Substantia nigra (tissue), 51 donors: ENCODE measurements at places on chromosomes 4 and X.

DNA sequence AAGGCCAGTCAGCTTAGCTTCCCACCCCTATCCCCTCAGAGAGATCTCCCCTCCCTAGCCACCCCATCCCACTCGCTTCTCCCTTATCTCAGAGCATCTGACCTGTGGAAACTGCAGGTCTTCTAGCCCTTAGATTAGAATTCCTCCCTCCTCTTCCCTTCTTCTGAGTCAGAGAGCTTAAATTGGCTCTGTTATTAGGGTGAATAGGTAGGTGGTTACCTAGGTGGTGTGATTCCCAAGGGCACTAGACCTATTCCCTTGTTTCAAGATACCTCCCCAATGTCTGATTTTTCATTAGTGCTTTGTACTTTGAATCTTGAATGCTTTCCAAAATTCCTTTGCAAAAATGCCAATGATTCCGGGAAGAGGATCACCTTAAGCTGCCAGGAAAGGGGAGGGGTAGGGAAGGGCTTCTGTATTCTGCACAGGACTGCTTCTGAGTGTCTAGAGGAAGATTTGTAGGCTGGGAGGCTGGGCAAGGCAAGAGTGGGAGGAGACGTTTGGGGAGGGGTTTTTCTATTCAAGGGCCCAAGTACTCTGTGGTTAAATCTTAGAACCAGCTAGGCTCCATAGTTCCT is 24.5 kb upstream of the MSN start:
- DNase-seq = no peak

- no peak for DNase-seq
Observed at GRCh38 chr4:82124365-82124764, 249.4 kb downstream of the HNRNPD start.

DNA sequence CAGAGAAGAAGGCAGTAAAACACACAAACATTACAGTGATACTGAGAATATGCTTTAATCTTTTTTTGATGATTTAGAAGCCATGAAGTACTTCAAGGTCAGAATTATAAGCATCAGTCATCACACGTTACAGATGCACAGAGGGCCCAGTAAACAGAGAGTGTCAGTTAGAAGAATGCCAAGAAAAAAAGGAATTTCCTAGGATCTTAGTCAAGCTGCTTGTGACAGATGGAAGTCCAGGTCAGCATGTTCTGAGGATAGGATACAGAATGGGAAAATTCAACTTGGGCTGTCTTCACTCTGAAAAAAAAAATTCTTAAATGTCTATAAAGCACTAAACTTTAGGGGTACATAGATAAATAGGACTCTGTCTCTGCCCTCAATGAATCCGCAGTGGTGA is 38.9 kb downstream of the GATB start:
- DNase-seq = no peak

DNA sequence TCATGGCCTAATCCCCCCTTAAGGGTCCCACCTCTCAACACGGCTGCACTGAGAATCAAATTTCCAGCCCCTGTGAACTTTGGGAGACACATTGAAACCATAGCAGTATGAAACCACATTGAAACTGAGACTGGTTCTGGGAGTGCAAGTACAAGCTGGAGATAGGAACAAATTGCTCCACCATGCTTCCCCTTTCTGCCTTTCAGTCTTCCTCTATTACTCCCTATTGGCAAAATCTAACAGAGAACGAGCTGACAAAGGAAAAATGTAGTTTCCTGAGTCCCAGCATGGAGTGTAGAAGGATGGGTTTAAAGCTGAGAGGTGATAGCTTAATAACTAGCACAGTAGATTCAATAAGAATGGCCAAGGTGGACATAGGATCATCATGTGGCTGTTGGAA is 161.7 kb upstream of the RPL34 start:
- no peak for DNase-seq

DNA sequence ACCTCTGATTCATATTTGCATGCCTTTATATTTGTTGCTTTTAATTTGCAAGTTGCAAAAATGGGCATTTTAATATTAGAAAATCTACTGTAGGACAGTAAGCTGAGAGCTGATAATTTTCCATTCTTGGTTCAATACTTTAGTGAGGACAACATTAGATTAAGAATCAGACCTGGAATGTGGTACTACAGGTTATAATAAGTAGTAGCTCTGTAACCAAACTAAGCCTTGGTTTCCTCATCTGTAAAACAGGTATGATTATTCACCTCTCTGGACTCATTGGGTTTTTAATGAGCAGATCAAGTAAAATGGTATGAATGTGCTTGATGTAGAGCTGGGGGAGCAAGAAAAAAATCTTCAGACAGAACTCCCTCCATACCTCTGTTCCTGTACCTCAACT is 31.1 kb downstream of the PRRG1 start:
- DNase-seq = no peak

DNA sequence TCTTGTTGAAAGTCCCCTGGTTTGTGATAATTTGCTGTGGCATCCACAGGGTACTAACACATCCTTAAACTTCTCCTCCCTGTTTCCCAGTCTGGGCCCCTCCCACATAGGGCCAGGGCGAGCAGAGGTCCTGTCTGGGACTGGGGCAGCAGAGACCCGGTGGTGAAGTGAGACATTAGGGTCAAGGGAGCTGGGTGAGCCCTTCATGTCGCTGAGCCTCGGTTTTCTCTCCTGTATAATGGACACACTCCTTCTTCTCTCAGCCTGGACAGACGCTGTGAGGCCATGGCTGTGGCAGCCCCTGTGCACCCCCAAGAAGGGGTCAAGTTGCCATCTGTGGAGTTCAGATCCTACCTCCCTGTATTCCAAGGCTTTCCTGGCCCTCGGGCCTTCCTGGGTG is 33.0 kb upstream of the HMX1 start:
- no peak for DNase-seq

- DNase-seq = no peak
Observed at GRCh38 chrX:100263650-100264049, 146.4 kb downstream of the PCDH19 start.

DNA sequence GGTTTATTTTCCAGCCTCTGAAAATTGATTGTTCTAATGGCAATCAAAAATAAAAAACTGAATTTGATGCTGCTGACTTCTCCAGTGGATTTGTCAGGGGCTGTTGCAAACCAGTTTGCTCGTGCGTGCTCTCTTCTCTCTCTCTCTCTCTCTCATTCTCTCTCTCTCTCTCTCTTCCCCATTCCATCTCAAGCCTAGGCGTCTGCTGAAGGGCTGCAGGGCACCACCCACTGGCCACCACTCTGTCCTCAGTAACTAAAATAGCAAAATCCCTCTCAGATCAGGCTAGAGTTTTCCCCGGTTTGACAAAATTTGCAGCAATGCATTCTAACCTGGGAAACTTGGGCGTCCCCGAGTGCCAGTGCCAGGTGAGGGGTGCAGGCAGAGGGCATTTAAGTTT is 19.4 kb downstream of the NKX6-1 start:
- DNase-seq = no peak

- DNase-seq = no peak
Observed at GRCh38 chrX:116749943-116750342, 287.2 kb upstream of the CT83 start.

- DNase-seq = no peak
Observed at GRCh38 chr4:146308951-146309350, 94.6 kb downstream of the REELD1 start.

GRCh38 chr4:165335163-165335703 is 7.8 kb downstream of the MSMO1 start:
- DNase-seq = no peak

- no peak for DNase-seq
Observed at GRCh38 chr4:11312389-11312788, 116.3 kb downstream of the HS3ST1 start.

- DNase-seq = no peak
Observed at GRCh38 chr4:55609393-55609866, 17.4 kb upstream of the PDCL2 start.

DNA sequence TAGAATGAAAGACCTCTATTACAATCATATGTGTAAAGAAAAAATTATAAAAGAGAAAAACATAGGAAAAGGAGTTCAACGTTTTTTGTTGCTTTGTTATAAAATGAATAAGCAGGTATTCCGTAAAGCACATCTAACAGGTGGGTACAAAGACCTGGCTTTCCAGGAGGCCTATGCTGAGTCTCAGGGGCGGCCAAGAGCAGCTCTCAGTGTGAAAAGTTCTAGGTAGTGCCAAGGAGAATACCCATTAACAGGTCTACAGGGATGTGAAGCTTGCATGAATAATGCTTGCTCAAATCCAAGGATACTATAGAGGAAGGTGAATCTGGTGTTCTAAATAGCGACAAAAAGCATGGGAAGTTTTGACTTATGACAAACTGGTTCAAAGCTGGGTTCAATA is 944.4 kb downstream of the PDHA2 start:
- DNase-seq = no peak

DNA sequence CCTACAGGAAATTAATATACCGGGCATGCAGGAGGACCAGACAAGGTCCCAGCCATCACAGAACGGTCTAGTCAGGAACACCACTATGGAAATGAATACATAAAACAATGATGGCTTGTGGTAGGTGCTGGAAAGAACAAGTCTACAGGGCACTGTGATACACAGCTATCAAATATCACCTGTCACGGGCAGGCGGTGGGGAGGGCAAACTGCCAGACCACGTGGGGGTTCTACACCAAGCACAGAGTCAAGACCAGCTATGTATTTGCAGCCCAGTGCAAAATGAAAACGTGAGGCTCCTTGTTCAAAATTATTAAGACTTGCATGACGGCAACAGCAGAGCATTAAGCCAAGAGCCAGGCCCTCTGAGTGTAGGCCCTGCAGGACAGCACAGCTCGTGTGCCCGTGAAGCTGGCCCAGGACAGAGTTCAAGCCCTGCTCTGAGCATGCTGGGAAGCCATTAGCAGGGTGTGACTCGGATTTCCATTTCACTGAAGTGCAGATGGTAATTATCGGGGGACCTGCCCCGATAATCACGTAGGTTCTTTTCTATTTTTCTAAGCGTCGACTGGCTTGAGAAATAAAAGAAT is 83.6 kb downstream of the JAKMIP1 start:
- no peak for DNase-seq

- DNase-seq = no peak
Observed at GRCh38 chrX:44775726-44776125, 68.1 kb upstream of the DUSP21 start.

- no peak for DNase-seq
Observed at GRCh38 chrX:130637591-130637990, 235.8 kb downstream of the RBMX2 start.

DNA sequence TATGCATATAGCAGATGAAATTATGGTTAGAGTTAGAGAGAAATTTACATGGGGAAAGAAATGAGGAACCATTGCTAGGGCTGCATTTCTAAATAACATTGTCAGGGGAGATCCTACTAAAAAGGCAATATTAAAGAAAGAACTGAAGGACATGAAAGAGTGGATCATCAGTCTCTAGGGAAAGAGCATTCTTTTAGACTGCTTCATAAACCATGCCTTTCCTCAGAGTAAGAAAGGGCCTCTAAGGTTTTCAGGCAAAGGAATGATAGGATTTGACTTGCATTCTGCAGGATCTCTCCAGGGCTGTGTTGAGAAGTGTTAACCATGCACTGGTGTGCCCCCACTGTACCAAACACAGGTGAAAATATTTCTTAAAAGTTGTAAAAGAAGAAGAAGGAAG is 385.4 kb upstream of the MAD2L1 start:
- no peak for DNase-seq

GRCh38 chrX:101659601-101660063 is at the start of gene ARMCX2:
TSS of gene ARMCX2 (minus strand) at chrX:101659850. CDS start at chrX:101657588, 2,262 bp downstream.
- DNase-seq = peak; percentile 21

DNA sequence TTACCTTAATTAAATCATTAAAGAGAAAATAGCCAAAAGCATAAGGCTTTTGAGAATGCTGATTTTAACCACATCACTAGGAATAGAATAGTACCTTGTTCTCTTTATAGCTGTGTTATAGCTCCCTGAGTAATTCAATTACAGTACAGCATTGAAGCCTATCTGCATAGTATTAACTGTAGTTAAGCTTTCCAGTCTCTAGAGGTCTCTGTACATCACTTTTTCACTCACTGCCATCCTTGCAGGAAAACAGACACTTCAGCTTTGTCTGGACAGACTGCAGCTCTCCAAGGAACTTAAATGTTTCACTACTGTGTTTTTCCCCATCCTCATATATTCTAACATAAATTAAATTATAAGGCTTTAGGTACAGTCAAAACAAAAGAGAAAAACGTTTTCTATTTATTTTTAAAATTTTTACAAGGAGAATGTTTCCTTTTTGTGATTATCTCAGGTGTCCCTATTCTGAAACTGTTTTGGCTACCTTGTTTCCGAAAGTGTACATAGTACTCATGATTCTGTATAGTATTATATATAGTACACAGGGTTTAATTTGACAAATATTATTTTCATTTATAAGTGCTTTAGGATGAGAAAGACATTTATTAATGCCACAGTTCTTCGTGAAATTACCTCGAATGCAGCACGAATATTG is 407.9 kb downstream of the PCDH18 start:
- DNase-seq = no peak
